ENCODE measurements at places on chromosomes 4 and X. TPM values are rescaled to one million over a fixed set of nuclear protein-coding genes. Genes with fewer than 3 reads are reported as not detected.

- DNase-seq = no peak
Observed at GRCh38 chr4:6391186-6391851, 81.1 kb downstream of the PPP2R2C start.

GRCh38 chrX:102651242-102652011 is at the start of gene GPRASP1:
GPRASP1 (plus strand) TSS chrX:102651483; CDS start chrX:102653914, 2,431 bp downstream.
- DNase-seq = peak; percentile 83

The TMEM144 gene
- 9.1 TPM for total RNA-seq

The NAT8L gene
- total RNA-seq = 0.51 TPM

The HEPH gene
- 19.0 TPM for total RNA-seq

- DNase-seq = peak; percentile 57
Observed at GRCh38 chr4:133147921-133148689, 989 bp upstream of the PCDH10 start.

DNA sequence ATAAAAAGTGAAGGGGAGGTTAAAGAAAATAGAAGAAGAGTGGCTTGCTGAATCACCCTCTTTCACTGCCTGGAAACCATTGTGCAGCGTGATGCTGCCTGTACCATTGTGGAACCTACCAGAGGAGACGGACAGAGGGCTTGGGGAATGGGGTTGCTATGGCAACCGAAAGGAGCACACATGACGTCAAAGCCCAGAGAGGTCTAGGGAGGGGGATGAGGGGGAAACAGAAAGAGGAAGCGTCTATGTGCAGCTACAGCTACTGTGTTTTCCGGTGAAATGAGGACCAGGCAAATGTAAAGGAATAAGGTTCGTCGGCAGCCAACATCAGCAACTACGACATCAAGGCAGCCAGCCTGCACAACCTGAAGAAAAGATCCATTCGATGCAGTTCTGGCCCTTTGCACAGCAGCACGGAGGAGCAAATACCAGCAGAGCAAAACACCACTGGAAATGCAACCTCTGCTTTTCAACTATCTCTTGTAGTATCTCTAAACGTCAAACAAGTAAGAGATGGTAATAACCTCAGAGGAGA is at the start of gene MAPK10:
Gene MAPK10, minus strand, starts transcription at position 110 of the 535 bp plus-strand sequence.
- peak; percentile 90 for DNase-seq

The KIT gene
- 17.6 TPM for total RNA-seq

The ENAM gene
- total RNA-seq = 1.7 TPM

DNA sequence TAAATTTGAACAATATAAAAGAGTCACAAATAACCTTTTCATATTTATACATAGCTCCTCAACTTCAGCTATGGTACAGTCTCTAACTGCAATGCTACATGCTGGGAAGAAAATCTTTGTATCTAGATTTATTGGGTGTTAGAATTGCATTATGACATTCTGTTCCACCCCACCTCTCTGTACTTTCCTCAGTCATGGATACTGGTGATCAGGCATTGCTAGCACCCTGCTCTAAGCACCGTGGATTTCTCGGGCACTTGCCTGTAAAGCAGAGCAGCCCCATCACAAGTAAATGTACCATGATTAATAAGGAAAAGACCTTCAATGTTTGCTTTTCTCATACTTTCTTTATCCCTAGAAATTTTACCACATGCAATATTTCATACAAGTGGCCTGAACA is 1028.9 kb upstream of the INTU start:
- DNase-seq = no peak

GRCh38 chr4:77446601-77447000 is 159.0 kb upstream of the CXCL13 start:
- peak; percentile 80 for DNase-seq

GRCh38 chr4:175891231-175891630 is 79.2 kb upstream of the GPM6A start:
- no peak for DNase-seq

The COL4A6 gene
- total RNA-seq = 5.4 TPM

DNA sequence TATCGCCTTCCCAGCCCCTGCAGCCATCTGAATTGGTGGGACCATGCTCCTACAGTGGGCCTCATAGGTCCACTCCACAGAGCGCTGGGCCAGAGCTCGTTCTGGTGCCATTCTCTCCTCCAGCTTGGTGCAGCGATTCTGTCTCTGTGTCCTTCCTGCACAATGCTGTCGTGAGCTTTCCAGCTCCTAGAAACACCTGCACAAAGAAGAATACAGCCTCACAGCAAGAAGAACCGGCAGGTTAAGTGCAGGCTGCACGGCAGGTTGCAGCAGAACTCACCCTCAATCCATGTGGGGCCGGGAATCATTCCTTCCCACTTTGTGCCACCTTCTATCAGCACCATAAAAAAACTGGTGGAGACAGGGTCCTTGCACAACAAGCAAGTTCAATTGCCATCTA is 101.2 kb upstream of the ENPP6 start:
- DNase-seq = no peak

The TMSB15B gene
- total RNA-seq = 3.0 TPM

The HS6ST2 gene
- total RNA-seq = 29.1 TPM

DNA sequence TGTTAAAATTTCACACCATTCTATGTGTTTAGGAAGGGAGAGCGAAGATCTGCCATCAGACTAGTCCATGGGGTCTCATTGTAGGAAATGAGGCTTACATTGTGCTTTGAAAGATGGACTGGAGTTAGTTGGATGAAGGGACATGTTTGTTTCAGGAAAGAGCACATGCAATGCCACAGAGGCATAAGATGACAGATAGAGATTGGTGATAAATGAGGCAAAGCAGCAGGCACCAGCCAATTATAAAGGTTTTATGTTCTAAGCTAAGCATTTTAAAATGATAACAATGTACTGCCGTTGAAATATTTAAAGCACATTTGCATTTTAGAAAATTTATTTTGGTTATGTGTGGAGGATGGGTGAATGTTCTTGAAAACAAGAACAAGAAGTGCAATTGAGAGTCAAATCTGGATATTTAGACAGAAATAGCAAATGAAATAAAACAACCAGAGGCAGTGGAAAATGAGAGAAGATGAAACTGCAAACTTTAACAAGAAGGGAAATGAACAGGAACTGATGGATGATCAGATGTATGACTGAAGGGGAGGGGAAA is 957.2 kb downstream of the FSTL5 start:
- no peak for DNase-seq

GRCh38 chrX:22059775-22060174 is 27.6 kb downstream of the PHEX start:
- no peak for DNase-seq
